ENCODE measurements at places on chromosomes 2 and 18. TPM values are rescaled to one million over a fixed set of nuclear protein-coding genes. Genes with fewer than 3 reads are reported as not detected.

AP1S3 gene
- total RNA-seq = 16.2 TPM

GRCh38 chr2:177316756-177317155, 52.2 kb upstream of the NFE2L2 start:
- DNase-seq = no peak

GRCh38 chr2:68824831-68825230, 46.4 kb downstream of the BMP10 start:
- DNase-seq = no peak

DNA sequence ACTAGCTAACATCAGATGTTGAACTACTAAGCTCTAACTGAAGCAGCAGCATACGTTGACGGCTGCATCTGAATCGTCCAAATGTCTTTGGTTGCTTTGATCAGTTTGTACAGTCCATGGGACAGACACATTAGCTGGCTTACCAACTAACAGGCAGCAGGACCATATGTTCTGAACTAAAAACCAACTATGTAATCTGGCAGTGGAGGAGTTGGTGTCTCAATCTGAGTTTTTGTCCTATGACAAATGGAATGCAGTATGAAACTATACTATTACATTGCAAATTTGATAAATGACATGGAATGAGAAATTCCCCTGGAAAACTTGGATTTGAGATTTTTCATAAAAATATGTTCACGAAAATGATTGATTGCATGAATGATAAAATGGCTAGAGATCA, 79.5 kb downstream of the EPHA4 start:
- DNase-seq = no peak

GRCh38 chr2:8346706-8347430, 335.0 kb upstream of the ID2 start:
- no peak for DNase-seq

DNA sequence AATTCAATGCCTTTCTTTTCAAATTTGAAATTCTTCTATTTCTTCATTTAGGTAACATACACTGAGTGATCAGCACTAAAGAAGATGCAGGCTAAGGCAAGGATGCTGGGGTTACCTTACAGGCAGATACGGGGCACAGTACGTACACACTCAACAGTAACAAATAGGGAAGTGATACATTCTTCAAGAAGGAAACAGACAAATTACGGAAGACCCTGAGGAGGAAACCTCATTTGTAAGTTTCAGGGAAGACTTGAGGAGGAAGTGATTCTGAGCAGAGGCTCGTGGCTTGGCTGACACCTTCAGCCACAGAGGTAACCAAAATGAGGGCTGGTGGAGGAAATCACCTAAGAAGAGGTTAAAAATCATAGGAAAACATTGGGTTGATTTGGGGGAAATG, 1108.3 kb upstream of the KLHL29 start:
- no peak for DNase-seq

Measured in omental fat pad (tissue), 4 donors.